ENCODE measurements at places on chromosomes 7 and 10.

DNA sequence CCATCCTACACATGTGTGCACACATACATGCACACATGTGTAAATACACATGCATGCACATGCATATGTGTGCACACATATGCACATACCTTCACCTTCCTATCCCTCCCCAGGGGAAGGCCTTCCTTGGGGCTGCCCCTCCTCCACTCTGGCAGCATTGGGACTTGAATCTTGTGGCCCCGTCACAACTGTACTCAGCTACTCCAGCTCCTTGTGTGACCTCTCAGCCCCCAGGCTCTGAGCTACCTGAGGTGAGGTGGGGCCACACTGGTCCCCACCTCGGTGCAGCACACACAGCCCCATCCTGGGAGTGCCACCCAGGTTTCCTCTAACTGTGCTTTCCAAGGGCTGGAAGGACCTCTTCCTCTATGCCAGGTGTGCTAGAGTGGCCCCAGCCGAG, 116.0 kb downstream of the LHPP start:
- no peak for DNase-seq

GRCh38 chr10:34217524-34217923, 597.6 kb downstream of the PARD3 start:
- no peak for DNase-seq

- DNase-seq = no peak
Observed at GRCh38 chr10:96831200-96831866, 765 bp upstream of the LCOR start.

GRCh38 chr7:97043281-97043680, 18.6 kb upstream of the DLX5 start:
- DNase-seq = peak; percentile 1

DNA sequence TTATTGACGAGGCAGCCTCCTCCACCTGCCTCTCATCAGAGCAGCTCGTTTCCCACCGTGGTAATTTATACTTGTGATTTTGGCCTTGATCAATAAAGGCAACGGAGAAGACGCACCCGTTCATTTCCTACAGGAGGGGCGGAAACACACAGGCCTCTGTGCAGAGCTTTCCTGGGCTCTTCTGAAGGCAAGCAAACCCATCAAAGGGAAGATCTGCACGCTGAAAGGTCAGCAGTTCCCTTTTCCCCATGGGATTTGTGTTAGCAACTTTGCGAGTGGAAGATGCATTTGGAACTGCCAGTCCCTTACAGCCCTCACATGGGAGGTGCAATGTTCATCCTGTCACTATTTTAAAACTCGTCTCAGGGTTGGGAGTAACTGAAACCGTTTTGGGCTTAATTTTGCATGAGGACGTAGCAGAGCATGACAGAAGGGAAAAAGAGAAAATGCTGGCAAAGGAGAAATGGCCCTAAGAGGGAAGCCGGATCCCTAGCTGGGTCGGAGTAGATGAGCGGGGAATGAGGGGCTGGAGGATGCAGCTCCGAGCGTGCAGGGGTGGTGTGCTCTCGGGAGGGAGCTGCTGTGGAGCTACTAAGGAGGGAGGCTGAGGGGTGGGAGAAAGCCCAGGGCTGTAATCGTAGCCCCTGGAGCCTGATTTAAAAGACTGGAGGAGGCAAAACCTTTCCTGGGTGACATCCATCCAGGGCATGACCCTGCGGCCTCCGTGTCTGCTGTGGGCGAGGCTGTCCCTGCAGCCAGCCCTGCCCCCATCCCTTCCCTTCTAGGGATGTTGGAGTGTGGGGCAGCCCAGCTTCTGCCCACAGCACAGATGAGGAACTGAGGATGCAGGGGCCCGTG, 111.1 kb upstream of the FAM20C start:
- DNase-seq = no peak

GRCh38 chr10:102705531-102705930, 8.7 kb downstream of the ARL3 start:
- no peak for DNase-seq

DNA sequence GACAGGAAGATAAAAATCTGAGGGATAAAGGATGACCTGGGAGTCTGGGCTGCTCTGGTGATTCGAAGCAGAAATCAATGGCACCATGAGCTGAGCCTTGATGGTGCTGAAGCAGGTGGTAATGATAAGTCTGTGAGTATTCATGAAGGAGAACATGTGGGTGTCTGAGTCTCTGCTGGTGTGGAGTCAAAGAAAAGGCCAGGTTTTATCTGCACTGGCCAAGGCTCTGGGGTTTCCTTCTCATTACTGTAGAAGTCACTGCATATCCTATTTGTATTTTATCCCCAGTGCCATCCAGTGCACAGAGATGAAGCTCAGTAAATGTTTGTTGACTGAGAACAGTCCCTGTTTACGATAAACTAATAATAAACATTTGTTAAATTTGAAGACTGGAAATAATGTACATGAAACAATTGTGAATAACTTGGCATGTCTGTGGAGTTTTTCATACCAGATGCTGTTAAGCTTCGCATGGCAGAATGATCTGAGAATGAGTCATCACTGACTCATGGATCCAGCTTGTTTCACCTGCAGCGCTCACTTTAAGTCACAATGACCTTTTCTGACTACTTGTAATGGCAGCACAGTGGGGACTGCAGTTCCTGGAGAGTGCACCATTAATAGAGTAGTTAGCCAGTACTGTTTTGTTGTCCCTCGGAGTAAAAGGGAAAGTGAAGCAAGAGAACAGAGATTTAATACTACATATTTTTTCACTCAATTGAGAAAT, 538.5 kb downstream of the HTR7 start:
- peak; percentile 34 for DNase-seq
